ENCODE measurements at places on chromosomes 16 and 17.
A peak's percentile ranks its signal among the peaks of the same experiment; 100 is the strongest.

- no peak for DNase-seq
Observed at GRCh38 chr17:82282239-82283207, 9.0 kb upstream of the CSNK1D start.

GRCh38 chr16:11506741-11507305, 79.9 kb downstream of the LITAF start:
- no peak for DNase-seq

- peak; percentile 82 for DNase-seq
Observed at GRCh38 chr16:85819245-85819644, 19.8 kb downstream of the COX4I1 start.

GRCh38 chr16:2520784-2521531, 787 bp downstream of the AMDHD2 start:
- DNase-seq, result peak; percentile 67

- DNase-seq, result no peak
Observed at GRCh38 chr17:81339534-81340296, 44.6 kb upstream of the SLC38A10 start.

Measured in activated T-cell treated with anti-CD3 and anti-CD28 coated beads, Interleukin-2, amount 50 U/mL, for 1 hour (primary cell).